Naive thymus-derived CD8-positive, alpha-beta T cell (primary cell): ENCODE measurements at places on chromosomes 3 and 15. TPM values are rescaled to one million over a fixed set of nuclear protein-coding genes. Genes with fewer than 3 reads are reported as not detected.

Gene LRRC31
- not detected for total RNA-seq

Gene C3orf49
- total RNA-seq, result not detected

Gene VIPR1
- total RNA-seq, result 122 TPM

Gene LMCD1
- total RNA-seq, result not detected

Gene KNG1
- not detected for total RNA-seq

Gene CPA3
- not detected for total RNA-seq

Gene EBLN2
- total RNA-seq, result 8.7 TPM

Gene ISL2
- total RNA-seq, result not detected

Gene CLDN18
- not detected for total RNA-seq

Gene GREM1
- total RNA-seq, result not detected

Gene CYB561D2
- 29.7 TPM for total RNA-seq

Gene GOLGA8K
- total RNA-seq, result 1.9 TPM

Gene CYP11A1
- total RNA-seq, result not detected

Gene OIP5
- total RNA-seq, result 7.0 TPM

Gene SELENOT
- 61.4 TPM for total RNA-seq

Gene CCDC50
- total RNA-seq, result 4.4 TPM

DNA sequence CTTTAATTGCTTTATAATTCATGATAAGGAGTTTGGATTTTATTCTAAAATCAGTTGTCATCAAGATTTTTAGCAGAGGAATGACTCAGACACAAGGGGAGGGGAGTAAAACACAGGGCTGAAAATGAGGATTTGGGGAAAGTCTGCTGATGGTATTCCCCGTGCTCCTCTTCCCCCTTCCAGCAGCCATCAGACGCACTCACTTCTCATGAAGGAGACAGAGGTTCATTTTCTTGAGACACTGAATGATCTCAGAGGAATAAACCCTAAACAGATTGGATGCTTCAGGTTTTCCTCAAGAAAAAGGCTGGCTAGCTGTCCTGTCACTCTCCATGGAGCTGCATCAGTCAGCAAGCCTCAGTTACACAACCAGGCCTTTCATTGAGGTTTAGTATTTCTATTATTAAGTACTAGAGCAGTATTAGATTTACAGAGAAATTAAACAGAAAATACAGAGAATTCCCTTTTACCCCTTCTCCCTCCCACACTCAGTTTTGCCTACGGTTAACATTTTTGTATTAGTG lies 166.4 kb downstream of the C3orf70 start:
- DNase-seq, result no peak

DNA sequence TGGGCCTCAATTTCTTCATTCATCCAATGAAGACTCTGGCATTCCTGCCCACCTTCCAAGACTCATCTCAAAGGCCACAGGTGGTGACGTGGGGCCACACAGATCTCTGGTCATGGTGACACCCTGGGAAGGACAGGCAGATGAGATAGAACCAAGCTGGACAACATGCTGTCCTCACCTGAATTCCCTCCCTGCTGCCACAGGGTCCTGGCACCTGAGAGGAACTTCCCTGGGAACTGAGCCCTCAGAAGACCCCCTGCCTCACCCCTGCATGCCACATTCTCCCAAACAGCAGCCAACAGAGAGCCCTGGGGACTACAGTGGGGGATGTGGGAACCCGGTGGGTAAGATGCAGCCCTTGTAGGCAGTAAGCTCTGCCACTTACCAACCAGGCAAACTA lies 10.7 kb downstream of the KLF15 start:
- no peak for DNase-seq

- DNase-seq, result no peak
Measured at GRCh38 chr3:43786102-43786501, 95.4 kb downstream of the ABHD5 start.

DNA sequence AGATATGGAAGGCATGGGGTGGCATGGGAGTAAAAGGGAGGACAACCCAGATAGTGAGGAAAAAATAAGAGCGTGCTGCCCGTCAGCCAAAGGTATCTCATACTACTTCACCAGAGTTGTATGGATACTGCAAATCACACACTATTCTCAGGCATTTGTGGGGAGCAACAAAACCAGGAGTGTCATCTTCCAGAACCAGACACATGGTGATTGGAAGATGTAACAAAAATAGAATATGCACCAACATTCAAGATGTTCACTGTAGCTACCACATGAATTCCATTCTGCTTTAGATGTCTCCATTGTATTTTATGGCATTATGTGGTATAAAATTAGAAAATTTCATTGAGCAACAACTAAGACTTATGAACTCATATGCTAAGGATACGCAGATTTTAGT lies 34.9 kb downstream of the CD47 start:
- DNase-seq, result no peak

DNA sequence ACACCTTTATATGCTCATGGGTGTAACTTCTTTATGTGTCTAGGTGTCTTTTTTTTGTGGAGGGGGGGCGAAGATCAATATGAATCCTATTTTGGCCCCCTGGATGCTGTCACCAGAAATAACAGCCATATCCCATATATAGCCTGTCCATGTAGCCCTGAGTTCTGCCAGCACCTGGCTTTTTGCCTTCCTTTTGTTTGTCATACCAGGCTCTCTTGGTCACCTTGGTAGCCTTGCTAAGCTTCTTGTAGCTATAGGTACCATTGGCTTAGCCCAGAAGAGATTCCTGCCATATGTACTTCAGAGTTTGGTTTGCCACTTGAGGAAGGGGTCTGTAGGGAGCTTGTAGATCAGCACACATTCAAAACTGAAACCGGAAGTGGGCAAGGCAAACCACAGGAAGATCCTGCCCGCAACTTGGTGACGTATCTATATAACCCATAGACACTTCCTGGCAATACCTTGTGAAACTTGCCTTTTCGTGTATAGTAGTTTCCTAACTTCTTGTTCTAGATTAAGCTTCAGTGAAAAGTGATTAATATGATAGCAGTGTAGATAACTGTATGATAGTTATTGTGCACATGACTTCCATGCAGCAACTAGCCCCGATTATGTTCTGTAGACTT lies 11.9 kb downstream of the RASA2 start:
- DNase-seq, result peak; percentile 88

DNA sequence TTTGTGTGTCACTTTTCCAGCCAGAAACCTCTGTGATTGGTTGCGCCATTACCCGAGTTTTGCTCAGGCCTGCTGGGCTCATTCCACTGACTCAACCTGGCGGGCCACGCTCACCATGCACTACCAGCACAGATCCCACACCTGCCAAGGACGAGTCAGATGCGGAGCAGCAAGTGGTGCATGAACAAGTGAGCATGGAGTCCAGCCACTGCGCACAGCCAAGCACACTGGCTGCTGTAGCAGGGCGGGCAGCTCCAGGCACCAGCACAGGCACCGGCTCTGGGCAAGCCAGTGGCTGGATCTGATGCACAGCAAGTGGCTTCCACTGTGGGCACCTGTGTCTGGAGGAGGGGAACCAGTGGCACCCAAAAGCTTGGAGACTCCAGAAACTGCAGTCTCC lies 110.4 kb downstream of the CBLB start:
- DNase-seq, result no peak

GRCh38 chr3:23960649-23961048 lies 15.6 kb downstream of the NR1D2 start:
- DNase-seq, result no peak

DNA sequence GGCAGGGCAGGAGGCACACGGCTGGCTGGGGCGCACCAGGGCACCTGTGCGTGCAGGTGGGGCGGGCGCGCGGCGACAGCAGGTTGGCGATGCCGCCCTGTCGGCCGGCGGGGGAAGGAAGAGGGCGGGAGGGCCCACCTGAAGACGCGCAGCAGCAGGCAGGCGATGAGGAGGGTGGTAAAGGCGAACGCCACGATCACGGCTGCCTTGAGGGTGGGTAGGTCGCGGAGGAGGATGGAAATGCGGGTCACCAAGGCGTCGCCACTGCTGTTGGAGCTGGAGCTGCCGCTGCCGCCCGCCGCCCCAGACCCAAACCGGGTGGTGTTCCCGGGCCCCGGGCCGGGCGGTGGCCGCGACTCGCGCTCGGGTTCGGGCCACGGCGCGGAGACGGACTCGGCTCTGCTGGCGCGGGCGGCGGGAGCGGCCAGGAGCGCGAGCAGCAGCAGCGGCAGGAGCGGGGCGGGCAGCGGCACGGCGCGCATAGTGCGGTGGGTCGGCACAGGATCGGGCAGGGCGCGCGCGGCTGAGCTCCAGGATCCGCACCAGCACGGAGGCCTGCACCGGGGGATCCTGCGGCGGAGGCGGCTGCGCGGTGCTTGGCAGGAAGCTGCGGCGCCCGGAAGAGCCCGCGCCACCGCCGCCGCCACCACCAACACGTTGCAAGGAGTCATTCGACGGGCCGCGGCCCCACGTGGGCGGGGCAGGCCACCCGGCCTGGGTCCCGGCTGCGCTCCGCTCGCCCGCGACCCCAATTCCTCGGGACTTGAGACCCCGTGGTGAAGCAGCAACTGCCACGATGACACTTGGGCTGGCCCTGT lies at the start of gene FAM174B:
Gene FAM174B (minus strand): TSS at position 598 of the 818 bp plus-strand sequence.
- DNase-seq, result peak; percentile 22

GRCh38 chr3:169522595-169523529 lies 140.7 kb downstream of the MECOM start:
- DNase-seq, result no peak

- DNase-seq, result no peak
Measured at GRCh38 chr3:171895900-171896299, 52.8 kb downstream of the TMEM212 start.

GRCh38 chr3:84904212-84904611 lies 54.6 kb upstream of the CADM2 start:
- no peak for DNase-seq

GRCh38 chr3:149487598-149488197 lies 13.2 kb downstream of the TM4SF4 start:
- DNase-seq, result no peak

- DNase-seq, result no peak
Measured at GRCh38 chr3:126083138-126083445, 832 bp downstream of the SLC41A3 start.

DNA sequence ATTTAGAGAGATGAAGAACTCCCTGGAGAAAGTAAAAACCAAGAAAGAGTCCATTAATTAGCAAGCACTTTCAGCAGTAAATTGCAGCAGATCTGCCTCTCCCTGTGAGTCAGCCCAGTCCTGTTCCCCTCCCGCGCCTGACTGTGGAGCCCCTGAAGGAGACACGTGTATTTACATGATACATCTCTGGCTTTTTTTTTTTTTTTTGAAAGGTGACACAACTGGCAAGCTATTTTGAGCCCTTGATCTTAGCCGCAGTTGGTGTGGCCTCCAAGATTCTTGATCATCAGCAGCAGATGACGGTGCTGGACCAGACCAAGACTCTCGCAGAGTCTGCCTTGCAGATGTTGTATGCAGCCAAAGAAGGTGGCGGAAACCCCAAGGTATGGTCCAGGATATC lies 271.8 kb upstream of the TPM1 start:
- no peak for DNase-seq

- DNase-seq, result no peak
Measured at GRCh38 chr3:32312251-32312650, 73.8 kb downstream of the CMTM8 start.

- DNase-seq, result no peak
Measured at GRCh38 chr3:65922441-65922840, 116.3 kb downstream of the MAGI1 start.

- DNase-seq, result no peak
Measured at GRCh38 chr3:194749631-194750490, 64.2 kb downstream of the FAM43A start.

DNA sequence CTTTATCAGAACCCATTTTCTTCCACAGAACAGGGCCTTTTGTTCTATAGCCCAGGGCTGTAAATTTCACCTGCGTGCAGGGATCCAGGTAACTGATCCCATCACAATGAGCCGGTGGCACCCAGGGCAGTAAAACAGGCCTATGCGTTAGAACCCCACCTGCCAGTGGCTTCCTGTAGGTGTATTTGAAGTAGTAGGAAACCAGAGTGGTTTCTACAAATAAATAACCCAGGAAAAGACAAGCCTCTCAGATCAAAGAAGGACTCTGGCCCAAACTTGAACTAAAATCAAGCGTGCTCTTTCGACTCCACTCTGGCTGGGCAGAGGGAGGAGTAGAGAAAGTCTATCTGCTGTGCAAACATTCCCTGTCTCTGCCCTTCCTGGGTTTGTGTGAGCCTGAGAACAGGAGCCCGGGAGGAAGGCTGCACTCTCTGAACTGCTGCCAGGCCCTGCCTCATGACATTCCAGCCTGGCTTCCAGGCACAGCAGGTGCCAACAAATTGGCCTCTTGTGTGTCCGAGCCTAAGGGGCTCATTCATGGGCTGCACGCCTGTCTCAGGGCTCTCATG lies 77.7 kb downstream of the CEMIP start:
- DNase-seq, result no peak

DNA sequence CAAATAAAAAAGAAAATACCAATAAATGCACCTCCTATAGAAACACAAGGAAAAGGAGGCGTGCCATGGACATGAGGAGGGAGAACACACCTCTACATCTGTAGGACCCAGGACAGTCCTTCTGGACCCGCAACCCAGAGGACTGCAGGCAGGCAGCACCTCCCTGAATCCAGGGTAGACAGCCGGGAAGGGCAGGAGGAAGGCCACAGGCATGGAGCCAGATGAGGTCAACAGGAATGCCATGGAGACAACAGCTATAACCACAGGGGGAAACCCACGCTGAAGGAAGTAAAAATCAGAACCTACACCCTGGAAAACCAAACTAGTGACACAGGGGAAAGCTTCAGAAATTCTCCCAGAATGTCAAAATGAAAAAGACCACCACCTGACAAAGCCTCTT lies 248.8 kb upstream of the NSMCE3 start:
- no peak for DNase-seq
